ENCODE measurements at places on chromosomes 12 and 14. TPM values are rescaled to one million over a fixed set of nuclear protein-coding genes. Genes with fewer than 3 reads are reported as not detected.

The TPPP2 gene
- total RNA-seq = 0.70 TPM

The GTF2H3 gene
- 36.8 TPM for total RNA-seq

DNA sequence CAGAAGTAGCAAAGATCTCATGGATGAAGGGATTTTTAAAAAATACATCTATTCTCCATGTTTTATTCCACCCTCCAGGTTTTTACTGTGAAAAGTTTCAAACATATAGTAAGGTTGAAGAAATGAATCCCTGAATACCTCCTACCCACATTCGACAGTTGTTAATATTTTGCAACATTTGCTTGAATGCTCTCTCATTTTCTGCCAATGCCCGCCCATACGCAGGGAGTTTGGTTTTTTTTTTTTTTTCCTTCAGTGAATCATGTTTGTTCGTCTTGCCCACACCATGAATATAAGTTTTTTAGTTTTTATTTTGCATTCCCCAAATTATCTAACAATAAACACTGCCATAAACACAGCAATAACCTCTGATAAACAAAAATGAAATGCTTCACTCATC is 82.9 kb downstream of the MAP1LC3B2 start:
- no peak for DNase-seq

The ABHD12B gene
- total RNA-seq = 4.8 TPM

GRCh38 chr12:47188576-47189441 is 109.0 kb upstream of the AMIGO2 start:
- no peak for DNase-seq

The TSPAN9 gene
- total RNA-seq = 34.5 TPM

DNA sequence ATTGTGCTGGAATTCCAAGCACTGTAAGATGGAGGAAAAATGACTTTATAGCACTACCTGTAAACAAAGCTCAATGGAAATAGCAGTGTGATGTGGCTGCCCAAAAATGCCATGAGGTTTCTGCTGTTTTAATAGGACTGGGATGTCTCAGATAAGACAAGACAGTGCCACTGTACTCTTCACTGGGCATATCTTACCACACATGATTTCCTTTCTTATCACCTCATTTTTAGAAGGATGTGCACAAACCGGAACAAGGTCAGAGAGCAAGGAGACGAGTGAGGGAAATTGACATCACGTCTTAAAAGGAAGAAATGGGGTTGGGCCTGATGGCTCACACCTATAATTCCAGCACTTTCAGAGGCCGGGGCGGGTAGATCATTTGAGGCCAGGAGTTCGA is 38.4 kb upstream of the FGD4 start:
- DNase-seq = no peak

The KRT72 gene
- not detected for total RNA-seq

- no peak for DNase-seq
Measured at GRCh38 chr12:67640863-67641262, 7.7 kb upstream of the DYRK2 start.

The FAM90A1 gene
- total RNA-seq = not detected

All from endodermal cell (in vitro differentiated cells).